ENCODE measurements at places on chromosomes 2 and 18.

DNA sequence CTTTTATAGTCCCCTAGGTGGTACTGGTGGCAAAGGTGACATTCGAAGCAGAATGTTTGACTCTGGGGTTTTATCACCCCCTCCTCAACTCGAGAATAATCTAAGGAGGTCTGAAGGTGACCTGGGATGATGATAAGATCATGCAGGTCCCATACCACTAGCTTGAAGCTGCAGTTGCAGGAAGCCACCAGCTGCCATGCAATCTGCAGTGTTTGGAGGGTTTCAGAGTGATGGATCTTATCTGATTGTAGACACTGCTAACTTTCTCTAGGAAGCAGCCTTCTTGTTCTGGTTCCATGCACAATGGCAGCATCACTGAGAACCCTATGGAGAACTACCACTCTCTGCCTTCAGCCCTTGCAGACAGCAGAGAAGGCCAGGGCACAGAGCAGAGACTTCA, 59.4 kb upstream of the LRPPRC start:
- DNase-seq = no peak

GRCh38 chr18:72375618-72376017, 168.5 kb downstream of the CBLN2 start:
- DNase-seq = no peak

- no peak for DNase-seq
Measured at GRCh38 chr18:46373791-46374190, 269.6 kb downstream of the HAUS1 start.

DNA sequence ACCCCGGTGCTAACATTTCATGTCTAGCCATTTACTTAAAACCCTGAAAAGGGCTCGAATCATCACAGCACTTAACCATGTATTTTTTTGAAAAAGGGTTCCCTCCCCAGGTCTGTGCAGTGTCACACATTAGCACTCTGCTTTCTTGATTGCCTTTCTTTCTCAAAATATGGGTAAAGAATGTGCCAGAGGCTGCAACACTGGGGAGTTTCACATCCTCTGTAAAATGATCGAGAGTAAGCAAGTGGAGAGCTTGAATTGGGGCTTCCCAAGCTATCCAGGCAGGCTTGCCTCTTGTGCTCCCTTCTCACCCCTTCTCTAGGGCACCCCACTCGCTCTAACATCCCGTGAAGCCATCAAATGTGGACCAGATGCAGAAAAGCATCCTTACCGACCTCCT, 177.0 kb upstream of the CCDC68 start:
- no peak for DNase-seq

GRCh38 chr2:231887756-231888155, 38.4 kb downstream of the NPPC start:
- no peak for DNase-seq

- no peak for DNase-seq
Measured at GRCh38 chr18:59123588-59124369, 15.9 kb upstream of the SEC11C start.

GRCh38 chr2:196410008-196410407, 229.5 kb upstream of the CCDC150 start:
- DNase-seq = no peak

GRCh38 chr2:96104487-96104861, 11.9 kb downstream of the ADRA2B start:
- DNase-seq = no peak

- no peak for DNase-seq
Measured at GRCh38 chr2:49832555-49832954, 678.2 kb upstream of the FSHR start.

DNA sequence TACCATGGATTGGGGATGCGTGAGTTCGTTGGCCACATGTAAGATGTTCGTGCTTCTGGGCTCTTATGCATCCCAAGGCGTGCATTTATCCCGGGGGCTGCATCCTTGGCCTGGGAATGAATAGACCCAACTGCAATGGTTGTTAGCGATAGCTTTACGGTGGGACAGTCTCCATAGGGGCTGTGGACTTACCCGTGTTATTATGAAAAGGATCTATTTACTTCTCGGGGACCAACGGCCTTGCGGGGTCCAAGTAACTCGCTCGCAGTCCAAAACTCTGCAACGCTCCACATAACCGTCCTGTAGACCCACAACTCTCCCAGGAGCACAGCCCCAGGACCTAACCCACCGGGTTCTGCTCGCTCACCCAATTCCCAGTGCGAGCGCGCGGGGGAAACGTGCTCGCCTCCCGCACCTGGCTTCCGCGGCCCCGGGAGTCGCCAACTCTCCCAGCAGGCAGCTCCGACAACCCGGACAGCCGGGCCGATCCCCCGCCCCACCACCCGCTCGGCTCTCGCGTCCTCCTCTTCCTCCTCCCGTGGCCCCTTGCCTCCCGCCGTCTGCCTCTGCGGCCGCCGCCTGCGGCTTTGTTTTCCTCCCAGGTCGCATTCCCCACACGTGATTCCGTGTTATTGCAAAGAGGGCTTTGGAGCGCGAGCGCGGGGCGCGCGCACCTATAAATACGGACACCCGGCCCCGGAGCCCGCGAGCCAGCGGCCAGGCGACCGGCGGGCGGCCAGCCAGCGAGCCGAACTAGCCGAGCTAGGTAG, at the start of gene CABLES1:
TSS of gene CABLES1 (plus strand) at position 706 of the 770 bp plus-strand sequence. CDS start 278 bp downstream, outside the sequence.
- DNase-seq = no peak

DNA sequence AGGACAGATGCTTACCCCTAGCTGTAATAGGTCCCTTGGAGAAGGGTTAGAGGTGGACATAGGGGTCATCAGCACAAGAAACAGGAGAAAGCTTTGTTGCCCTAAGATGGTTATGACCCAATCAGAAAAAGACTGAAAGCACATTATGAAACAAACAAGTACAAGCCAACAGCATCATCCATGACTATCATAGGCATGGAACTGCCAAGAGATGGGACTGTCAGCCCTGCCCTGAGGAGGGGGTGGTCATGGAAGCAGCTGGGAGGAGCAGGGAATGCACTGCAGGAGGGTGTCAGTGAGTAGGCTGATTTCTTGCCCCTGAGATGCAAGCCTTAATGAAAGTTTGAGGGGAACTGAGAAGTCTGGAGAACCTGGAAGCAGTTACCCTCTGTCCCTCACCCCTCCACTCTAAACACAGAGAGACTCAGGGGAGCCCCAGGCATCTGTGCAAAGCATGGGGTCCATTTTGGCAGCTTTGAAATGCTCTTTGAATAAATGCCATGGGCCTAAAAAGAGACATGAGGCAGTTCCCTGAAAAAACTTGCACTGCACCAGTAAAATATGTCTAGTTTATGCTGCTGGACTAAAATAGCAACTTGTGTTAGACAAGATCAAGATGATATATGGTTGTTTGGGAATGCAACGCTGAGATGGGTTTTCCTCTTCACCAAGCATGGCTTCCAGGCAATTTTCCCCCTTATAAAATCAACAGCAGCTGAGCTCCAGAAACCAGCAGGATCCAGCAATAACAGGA, 122.7 kb upstream of the ZFP36L2 start:
- DNase-seq = no peak
